ENCODE measurements at places on chromosomes 2 and 18.

- no peak for DNase-seq
Measured at GRCh38 chr2:231037202-231037730, at the start of gene C2orf72. Gene C2orf72, plus strand, starts transcription at chr2:231037523. Its CDS starts 43 bp downstream, at chr2:231037566.

DNA sequence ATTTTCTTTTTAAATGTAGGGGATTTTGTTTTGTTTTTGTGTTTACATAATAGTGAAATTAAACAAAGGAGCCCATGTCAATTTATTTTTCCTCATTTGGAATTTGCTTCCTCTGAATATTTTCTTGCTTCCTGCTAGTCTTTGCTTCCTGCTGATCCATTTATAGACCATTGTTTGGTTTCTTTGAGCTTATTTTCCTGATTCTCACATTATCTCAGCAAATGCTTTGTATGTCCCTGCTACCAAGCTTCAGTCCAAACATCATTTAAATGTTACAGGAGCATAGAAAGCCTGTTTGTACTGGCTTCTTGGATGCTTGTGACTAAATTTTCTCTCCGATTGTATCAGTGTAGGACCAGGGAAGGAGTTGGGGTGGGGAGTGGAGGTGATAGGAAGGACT is 127.3 kb upstream of the IL1R2 start:
- no peak for DNase-seq

GRCh38 chr2:63378589-63378988 is 209.7 kb downstream of the WDPCP start:
- peak; percentile 27 for DNase-seq

DNA sequence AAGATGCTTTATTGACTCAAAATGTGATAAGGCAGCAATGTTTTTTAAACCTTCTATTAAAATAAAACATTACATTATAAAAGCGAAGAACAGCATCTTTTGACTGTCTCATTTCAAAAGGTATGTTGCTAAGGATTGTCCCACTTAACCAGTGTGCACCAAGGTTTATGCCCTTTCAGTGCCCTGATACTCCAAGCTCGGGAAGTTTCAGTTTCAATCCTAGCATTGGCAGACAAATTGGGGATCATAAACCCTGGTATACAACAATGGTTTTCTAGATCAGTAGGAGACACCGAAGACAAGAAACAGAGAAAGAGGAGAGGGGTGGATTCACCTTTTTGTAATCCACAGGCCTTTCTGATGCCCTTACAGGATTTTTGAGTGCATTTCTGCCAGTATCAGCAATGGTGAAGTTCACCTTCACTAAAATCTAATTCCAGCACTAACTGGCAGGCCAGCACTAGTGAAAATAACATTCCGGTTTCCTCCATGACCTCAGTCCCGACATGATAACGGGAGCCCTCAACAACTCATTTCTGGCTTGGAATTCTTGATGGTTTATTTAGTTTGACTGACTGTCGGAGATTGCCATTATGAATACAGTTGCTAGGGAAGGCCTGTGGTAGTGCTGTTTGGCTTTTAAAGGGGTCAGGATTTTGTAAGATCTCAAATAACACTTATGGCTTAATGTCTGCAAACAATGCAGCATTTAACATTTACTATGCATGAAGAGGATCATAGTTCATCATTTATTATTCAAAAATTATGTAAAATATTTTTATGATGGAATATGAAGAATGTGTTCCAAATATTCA is 33.3 kb upstream of the FIGN start:
- DNase-seq = no peak

GRCh38 chr2:73156539-73157124 is 43.9 kb upstream of the RAB11FIP5 start:
- peak; percentile 54 for DNase-seq

DNA sequence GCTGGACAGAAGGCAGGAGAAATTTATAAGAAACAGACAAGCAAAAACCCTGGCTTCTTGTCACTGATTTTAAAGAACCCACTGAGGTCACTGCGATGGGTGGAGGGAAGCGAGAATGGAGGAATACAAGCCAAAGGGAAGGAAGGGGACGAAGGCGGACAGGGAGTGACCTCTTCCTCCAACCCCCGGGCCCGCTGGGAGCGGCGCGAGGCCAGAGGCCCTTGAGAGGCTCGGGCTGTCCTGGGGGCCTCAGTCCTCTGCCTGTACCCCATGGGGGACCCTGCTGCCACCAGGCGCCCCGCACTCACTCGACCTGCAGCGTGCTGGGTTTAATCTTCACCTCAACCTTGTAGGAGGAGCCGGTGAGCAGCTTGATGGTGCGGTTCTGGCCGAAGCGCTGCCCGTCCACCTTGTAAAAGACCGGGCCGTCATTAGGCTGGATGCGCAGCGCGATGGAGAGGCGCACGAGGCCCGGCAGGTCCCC is 793 bp downstream of the CNRIP1 start:
- DNase-seq = peak; percentile 25

- peak; percentile 84 for DNase-seq
Measured at GRCh38 chr2:217218269-217219163, 358.7 kb upstream of the TNP1 start.

- no peak for DNase-seq
Measured at GRCh38 chr18:63523660-63524059, 18.5 kb upstream of the SERPINB12 start.

GRCh38 chr2:173659509-173659908 is 304.8 kb downstream of the CDCA7 start:
- no peak for DNase-seq

DNA sequence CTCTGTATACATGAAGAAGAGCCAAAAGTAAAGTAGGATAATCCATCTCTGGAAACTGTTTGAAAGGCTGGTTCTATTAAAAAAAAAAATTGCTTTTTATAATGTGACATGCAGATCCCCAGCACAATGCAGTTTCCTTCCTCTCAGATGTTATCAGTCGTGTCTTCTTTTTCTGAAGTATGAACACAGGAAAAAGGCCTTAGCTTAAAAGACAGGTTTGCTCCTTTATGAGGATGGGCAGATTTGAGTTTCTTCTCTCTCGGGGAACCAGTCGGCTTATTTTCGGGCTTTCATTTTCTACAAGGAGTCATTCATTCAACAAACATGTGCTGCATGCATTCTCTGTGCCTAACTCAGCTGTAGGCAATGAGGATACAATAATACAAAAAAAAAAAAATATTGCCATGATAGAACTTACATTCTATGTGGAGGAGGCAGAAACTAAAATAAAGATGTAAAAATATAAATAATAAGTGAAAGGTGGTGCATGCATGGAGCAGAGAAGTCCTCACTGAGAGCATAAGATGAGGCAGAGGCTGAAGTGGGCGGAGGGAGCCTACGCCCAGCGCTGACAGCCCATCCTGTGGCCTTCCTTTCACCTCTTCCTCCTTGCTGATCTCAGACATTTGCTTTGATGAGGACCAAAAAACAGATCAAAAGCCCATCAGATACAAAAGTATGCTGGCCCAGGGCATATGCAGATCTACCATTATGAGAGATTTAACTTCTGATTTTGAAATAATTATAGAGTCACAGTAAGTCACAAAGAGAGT is at the start of gene CD226:
TSS of gene CD226 (minus strand) at position 513 of the 773 bp plus-strand sequence. CDS start at position 46, 467 bp downstream.
- DNase-seq = no peak

GRCh38 chr2:119136093-119136492 is 22.5 kb downstream of the C1QL2 start:
- no peak for DNase-seq

DNA sequence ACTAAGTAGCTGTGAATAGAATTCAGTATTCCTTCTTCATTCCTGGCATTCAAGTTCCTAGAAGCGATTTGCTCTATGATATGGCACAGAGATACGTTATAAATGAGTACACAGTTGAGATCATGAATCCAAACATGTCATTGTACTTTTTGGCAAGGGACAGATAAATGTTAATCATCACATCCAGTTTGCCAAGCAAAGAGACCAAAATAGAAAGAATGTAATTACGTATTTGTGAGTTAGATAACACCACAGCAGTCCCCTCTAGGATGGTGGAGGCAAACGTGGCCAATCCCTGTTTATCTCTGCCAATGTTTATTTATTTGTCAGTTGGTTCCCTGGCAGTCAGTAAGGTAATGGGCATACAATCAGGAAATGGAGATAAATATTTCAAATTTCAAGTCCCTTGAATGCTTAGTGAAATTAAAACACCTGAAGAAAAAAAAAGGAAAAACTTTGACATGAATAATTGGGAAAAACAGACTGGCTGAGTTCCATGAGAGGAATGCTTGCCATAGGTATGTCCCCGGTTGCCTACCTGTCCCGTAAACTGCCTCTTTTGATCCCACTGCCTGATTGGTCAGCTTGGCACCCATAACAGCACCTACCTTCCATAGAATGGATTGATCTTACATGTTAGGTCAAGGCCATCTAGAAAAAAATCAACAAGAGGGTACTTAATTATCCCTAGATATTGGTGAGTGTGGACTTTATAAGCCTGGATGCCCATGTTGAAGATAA is 451.1 kb upstream of the NETO1 start:
- DNase-seq = no peak

DNA sequence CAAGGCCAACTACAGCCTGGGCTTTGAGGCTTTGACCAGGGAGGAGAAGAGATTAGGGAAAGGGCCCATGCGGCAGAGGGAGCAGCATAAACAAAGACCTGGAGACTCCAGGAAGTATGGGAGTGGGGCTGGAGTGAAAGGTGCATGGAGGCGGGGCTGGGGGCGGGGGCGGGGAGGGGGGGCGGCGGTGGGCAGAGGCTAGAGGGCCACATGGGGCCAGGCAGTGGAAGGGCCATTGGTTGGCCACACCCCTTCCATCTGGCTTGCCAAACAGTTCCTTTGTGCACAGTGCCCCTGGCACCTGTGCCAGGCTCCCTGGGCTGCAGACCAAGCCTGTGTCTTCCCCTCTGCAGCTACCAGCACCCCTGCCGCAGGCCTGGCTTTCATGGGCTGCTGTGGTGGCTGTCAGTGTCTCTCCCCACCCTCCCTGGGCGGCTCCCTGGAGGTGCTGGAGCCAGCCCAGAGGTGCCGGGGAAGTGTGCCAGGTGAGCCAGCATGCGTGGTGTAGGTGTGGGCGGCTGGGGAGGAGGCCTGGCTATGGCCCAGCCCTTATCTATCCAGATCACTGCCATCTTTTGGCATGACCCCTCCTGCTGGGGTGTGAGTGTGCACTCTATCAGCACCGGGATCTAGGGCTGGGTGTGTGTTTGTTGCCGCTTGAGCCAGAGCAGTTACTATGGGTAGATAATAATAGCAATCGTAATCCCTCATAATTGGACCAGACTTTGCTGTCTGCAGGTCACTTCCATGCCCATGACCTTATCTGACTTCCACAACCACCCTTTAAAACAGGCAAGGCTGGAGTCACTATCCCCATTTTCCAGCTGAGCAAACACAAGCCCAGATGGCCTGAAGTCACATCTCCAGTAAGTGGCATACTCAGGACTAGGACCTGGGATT is 30.5 kb downstream of the DNMT3A start:
- DNase-seq = no peak

DNA sequence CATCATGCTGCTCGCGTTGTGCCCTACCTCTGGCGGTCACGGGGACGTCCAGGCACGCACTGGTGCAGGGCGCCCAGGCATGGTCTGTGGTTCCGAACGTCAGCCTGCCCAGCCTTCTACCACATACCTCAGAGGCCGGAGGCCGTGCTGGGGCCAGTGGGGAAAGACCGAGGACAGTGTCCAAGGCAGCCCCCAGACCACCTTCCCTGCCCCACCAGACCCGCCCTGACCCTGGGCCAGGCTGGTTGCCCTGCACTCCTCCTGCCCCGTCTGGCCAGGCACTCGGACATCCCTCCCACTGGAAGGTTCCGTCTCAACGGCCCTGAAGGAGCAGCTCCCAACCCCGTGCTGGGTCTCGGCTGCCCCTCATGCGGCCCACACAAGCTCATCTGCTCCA is 32.8 kb downstream of the SLC66A2 start:
- DNase-seq = no peak

- peak; percentile 93 for DNase-seq
Measured at GRCh38 chr2:65662654-65663432, 230.4 kb upstream of the SPRED2 start.

GRCh38 chr18:11861583-11862288 is 10.5 kb downstream of the CHMP1B start:
- DNase-seq = peak; percentile 65

DNA sequence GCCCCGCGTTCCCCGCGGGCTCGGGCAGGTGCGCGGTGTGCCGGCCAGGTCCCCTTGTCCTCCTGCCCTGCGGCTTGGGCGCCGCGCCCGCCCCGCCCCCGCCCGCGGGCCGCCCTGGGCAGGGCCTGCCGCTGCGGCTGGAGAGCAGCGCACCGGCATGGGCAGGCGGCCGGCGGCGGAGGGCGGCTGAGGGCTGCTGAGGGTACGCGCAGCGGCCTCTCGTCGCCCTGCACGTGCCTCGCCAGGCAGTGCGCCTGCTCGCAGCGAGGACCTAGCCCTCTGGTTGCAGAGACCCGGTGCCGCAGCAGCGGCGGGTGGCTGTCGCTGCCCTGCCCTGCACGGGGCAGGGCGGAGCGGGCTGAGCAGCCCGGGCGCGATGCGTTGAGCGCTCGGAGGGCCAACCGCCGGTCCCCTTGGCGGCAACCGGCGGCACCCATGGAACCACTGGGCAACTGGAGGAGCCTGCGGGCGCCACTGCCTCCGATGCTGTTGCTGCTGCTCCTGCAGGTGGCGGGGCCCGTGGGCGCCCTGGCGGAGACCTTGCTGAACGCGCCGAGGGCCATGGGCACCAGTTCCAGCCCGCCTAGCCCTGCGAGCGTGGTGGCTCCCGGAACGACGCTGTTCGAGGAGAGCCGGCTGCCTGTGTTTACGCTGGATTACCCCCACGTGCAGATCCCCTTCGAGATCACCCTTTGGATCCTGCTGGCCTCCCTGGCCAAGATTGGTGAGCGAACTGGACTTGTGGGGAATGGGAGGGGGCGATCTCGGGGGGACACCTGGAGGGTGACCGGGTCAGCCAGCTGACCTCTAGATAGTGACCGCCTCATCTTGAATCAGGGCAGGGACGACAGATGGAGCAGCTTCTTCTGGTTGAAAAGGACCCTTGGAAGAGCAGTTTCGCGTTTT is at the start of gene SLC9A2:
TSS of gene SLC9A2 (plus strand) at position 140 of the 906 bp plus-strand sequence. CDS start at position 436, 296 bp downstream.
- DNase-seq = no peak

- DNase-seq = no peak
Measured at GRCh38 chr2:216170076-216170763, 61.1 kb downstream of the XRCC5 start.

DNA sequence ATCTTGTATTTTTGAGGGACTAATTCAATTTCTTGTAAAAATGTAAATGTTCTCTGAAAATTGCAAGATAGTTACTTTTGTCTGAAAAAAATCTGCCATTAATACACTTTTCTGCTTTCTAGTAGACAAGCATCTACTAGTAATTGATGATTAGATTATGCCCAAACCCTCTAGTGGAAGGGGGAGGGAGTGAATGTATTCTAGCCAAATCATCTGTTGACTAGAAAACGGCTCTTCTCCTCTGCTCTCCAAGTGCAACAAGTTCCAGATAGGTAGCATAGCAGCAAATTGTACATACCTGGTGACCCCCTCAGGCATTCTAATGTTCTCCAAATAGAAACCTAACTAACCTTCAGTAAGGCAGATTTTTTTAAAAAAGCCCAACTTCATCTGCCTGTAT is 58.6 kb downstream of the RELCH start:
- no peak for DNase-seq

GRCh38 chr2:144441711-144442141 is 78.2 kb downstream of the ZEB2 start:
- DNase-seq = no peak

- peak; percentile 23 for DNase-seq
Measured at GRCh38 chr2:8611700-8612099, 70.2 kb upstream of the ID2 start.
